Central memory CD8-positive, alpha-beta T cell (primary cell): ENCODE measurements at places on chromosomes 3 and 15.

DNA sequence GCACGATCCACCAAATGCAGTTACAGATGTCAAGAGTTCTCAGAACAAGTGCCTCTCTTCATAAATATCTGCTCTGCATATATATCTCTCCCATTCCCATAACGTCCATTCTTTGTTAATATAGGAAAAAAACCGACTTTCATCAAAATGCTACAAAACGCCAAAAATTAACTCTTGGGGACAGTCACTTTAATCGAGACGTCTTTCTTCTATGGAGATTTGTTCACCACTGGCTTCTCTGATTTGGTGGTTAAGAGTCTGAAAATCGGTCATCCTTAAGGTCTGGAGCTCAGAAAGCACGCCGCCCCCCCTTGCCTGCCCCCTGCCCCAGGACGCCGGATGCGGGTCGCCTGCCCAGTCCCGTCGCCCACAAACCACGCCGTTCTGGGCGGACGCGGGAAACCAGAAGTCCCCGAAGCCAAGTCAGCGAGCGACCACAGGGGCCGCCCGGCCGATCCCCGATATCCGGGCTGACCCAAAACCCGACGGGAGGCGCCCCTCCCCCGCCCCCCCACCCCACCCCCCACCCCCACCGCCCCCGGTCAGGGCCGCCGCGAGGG, 252.7 kb downstream of the TJP1 start:
- no peak for DNase-seq

DNA sequence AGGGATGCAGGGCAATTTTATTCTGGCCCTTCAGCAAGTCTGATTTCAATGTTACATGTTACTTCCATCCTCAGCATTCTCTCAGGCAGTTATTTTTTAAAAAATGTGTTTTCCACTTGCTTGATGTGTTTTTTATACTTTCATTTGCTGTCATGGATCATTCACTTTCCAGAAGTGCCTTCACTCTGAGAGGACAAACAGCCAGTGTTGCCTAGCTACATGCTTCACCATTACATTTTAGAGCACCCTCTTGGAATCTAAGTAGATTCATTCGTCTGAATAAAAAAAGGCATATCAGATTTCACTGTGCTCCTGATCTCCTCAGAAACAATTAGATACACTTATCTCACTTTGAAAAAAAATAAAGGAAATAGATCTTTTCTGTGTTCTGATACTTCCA, 93.6 kb upstream of the POU1F1 start:
- DNase-seq, result no peak

- no peak for DNase-seq
Measured at GRCh38 chr15:52069559-52069958, 43.0 kb downstream of the BCL2L10 start.

GRCh38 chr3:187434524-187434923, 66.3 kb downstream of the RTP4 start:
- no peak for DNase-seq

GRCh38 chr3:134453631-134454030, 32.2 kb downstream of the ANAPC13 start:
- no peak for DNase-seq

DNA sequence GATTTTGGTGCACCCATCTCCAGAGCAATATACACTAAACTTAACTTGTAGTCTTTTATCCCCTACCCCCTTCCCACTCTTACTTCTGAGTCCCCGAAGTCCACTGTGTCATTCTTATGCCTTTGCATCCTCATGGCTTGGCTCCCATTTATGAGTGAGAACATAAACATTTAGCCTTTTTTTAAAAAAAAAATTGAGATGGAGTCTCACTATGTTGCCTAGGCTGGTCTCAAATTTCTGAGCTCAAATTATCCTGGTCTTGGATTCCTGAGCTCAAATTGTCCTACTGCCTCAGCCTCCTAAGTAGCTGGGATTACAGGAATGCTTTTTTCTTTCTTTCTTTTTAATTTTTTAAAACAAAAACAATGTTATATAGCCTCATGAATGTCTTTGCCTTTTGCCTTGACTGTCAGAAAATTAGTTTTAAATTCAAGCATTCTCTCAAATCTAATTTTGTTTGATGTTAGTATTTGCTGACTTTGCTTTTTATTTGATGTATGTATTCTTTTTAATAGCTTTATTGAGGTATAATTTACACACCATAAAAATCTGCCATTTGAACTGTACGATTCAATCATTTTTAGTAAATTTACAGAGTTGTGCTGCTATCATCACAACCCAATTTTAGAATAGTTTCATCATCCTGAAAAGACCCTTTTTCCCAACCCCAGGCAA, 46.9 kb downstream of the NFKBIZ start:
- DNase-seq, result no peak

- DNase-seq, result no peak
Measured at GRCh38 chr15:100483370-100483769, 45.4 kb downstream of the CERS3 start.

- DNase-seq, result no peak
Measured at GRCh38 chr15:77395013-77395774, 24.7 kb downstream of the PEAK1 start.

DNA sequence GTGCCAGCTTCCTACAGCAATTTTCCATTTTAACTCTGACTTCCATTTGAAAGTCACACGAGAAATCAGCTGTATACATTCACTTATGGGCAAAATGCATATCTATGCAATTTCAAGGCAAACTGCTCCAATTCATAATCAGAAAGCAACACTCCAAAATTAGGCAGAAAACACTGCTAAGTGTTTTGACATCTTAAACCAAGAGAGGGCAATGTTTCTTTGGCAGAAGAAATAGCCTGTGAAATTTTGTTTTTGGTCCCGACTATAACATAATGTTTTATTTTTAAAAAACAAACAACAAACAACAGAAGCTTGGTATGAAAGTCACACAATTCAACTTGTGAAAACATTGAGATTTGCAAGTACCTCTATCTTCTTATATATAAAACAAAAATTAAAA, 42.6 kb downstream of the GOLIM4 start:
- DNase-seq, result no peak

DNA sequence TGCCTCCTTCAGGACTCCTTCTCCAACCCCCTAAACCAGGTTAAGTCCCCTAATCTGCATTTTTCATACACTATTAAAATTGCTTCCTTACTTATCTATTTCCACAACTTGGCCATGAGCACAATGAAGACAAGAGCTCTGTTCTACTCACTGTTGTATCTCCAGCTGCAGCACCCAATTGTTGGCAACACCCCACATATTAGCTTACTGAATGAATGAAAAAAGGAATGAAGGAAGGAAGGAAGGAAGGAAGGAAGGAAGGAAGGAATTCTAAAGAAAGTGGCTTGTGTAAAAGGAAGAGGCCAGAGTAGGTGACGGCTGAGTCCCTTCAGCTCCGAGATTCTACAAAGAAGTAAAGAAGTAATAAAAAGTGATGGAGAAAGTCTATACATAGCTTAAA, 444.7 kb downstream of the ERC2 start:
- no peak for DNase-seq

DNA sequence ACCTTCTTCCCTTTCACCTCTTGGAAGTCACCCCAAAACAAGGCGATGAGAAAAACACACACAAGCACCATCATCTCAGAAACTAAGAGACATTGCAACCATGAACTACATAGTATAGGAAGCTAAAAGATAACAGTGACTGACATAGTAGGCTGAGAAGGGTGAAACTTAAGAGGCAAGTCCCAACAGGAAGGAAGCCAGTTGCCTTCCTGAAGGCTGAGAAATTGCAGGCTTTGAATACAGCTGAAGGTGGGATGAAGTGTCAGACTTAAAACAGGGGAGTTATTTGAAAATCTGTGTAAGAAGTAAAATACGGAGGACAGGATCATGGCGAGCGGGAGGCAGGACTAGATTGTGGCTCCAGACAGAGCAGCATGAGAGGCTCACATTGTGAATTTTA, 27.8 kb downstream of the SLC27A2 start:
- no peak for DNase-seq

DNA sequence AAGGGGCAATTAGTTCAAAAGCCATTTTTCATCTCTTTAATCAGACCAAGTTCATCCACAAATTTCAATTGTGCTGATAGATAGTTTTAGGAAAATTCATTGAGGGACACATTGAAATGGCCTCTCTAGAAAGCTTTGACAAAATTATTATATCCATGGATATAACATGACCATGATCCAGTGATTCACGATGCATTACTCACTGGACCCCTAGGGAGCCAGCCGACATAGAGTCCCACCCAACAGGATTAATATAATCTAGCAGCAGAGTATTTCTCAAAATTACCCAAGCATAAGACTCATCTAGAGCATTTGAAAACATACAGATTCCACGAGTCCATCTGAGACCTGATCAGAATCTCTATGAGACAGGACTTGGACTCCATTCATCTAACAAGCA, 100.3 kb downstream of the FRMD5 start:
- DNase-seq, result no peak

DNA sequence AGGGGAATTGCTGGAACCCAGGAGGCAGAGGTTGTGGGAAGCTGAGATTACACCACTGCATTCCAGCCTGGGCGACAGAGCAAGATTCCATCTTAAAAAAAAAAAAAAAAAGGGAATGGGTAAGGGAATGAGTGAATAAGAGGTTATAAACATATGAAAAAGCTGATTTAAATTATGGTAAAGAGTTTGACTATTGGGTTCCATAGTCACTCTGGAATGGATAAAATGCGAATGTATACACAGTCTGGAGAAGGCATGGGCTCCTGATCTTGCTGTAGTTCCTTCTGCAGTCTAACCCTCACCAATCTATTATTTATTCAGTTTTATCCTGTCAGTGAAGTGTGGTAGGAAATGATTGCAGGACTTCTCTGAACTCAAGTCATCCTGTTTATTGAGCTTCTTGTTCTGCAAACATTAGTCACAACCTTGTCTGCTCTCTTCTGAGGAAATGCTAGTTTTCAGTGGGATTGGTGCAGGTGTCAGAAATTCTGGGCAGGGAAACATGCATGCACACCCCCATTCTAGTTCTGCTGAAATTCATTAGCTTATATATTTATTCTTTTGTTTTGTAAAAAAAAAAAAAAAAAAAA, 190.9 kb upstream of the CFAP20DC start:
- DNase-seq, result no peak

DNA sequence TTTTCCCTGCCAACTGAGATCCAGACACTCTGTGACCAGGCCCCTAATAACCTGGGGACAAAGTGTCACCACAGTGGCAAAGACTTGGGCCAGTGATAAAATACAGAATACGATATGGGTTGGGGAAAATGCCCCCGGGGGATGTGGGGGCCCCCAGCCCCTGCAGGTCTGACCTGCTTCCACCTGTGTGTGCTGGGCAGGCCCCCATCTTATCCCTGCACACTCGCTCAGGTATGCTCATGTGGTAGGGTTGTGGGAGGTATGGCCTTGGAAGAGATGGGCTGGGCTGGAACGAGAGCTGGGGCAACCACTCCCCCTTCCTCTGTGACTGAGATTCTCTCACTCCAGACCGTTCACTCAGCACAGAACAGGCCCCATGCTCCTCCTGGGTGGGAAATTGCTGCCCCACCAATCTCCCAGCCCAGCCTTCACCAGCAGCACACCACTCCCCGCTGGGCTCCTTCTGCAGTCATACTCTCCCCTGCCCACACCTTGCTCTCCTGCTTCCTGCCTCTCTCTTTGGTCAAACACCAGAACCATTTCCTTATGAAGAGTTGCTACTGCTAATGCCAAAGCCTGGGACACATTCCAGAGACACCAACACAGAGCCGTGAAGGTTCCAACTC, 9.6 kb upstream of the CPEB1 start:
- no peak for DNase-seq

DNA sequence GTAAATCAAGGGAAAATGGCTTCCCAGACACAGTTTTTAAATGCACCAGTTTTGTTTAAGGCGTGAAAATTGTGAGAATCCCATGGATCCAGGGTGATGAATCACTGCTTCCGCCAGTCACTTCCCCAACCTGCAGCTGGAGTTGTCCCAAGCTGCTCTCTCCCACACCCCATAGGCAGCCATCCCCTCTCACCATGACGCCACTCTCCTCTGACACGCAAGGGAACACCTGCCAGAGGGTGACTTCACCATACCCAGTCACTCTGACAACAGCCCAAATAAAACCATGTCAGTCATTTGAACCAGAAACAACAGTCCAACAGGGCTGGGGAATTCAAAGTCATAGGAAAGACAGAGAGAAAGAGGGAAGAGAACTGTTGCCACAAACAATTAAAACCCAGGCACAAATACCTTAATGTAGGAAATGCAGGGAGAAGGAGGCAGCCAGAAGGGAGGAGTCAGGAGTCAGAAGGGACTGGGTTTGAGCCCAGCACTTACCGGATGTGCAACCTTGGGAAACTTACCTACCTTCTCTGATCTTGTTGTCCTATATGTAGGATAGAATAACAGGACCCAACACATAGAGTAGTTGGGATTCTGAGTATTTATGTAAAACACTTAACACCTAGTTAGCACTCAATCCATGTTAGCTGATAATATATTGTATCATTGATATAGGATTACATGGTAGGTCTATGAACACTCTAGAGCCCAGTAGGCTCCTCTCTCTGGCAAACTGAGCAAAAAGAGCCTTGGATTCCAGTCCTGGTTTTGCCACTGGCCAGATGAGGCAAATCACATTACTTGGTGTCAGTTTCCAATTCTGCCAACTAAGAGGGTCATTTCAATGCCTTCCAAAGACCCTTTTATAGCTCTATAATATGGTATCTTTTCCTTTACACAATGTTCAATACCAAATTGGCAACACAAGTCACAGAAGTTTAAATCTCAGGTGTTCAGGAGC, 326.3 kb upstream of the ICE2 start:
- no peak for DNase-seq

DNA sequence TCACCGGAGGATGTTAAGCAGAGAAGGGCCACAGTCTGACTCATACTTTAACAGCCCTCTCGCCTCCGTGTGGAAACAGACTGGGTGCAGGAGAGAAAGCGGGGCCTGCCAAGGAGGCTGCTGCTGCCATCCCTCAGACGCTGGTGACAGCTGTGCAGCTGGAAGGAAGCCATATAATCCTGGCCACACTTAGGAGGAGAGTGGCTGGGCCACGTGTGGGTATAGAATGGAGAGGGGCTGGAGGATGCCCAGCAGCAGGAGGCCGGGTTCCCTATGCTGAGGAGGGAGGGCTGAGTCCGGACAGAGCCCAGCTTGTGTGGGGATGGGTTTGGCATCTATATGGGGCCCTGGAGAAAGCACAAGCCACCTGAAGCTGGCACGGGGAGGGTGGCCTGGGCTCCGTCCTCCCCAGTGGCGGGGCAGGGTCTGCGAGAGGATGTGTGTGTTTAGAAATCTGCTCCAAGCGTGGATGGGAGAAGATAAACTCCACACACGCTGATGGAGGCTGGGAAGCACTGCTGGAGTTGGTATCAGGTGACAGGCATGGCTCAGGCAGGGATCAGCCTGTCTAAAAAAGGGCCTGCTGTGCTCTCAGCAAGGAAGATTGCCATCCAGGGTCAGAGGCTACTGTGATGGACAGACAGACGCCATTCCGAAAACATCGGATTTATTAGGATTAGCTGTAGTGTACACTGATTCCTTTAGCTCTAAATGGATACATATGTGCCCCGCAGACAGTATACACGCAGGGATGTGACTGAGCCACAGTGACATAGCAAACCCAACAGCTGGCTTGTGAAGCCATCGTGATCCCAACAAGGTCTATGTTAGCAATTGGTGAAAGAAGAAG, 15.9 kb downstream of the ABTB1 start:
- DNase-seq, result no peak

- no peak for DNase-seq
Measured at GRCh38 chr3:120831066-120831465, 76.9 kb upstream of the STXBP5L start.
